ENCODE measurements at places on chromosomes 1 and 21. TPM values are rescaled to one million over a fixed set of nuclear protein-coding genes. Genes with fewer than 3 reads are reported as not detected.

The OLIG2 gene
- total RNA-seq = not detected

The LAMC2 gene
- total RNA-seq = 3.5 TPM

The JAM2 gene
- 5.6 TPM for total RNA-seq

The LHX4 gene
- 0.11 TPM for total RNA-seq

The WNT3A gene
- not detected for total RNA-seq

The AADACL4 gene
- total RNA-seq = not detected

Data from LHCN-M2 (cell line).